ENCODE measurements at places on chromosomes 1 and 21.

DNA sequence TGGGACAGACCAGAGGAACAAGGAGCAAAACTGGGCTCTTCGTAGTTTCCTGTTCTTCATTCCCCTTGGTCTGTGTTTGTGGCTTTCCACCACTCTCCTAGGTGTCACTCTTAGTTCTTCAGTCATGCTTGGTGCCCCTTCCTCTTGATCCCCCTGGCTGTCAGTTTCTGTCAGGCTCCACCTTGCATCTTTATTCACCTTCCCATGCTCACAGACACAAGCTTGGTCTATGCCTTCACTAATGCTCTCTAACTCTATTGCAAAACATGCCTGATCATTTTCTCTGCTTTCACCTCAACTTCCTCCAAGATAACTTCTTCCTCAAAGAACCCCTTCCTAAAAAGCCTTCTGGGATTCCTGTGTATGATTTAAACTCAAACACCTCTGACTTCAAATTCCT lies 122.9 kb downstream of the GLUL start:
- DNase-seq, result no peak

DNA sequence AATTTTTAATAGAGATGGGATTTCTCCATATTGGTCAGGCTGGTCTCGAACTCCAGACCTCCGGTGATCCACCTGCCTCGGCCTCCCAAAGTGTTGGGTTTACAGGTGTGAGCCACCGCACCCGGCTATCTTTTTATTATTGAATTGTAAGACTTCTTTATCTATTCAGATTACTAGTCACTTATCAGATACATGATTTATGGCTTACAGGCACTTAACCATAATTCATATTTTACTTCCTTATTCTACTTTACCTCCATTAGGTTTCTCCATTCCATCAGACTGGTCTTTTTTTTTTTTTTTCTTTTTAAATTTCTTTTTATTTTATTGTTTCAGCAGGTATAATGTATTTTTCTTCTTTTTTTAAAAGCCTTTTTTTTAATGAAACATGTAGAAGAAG lies 4.4 kb downstream of the TMEM183A start:
- no peak for DNase-seq

DNA sequence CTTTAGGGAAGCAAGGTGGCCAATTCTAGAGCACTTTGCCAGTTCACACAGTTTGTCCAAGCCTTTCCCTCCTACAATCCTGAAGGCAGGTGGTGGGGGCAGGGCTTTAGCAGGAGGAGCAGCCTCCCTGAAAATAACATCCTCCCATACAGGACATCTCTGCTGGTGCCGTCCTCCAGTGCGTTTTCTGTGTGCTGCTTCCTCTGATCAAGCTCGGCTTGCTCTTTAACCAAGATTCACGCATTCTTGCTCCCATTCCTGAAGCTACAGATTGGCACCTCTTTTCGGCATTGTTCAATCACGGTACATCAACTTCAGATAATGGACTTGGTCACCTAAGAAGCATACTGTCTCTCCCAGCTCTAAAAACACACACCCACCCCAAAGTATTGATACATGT lies 7.5 kb upstream of the DPT start:
- DNase-seq, result no peak

GRCh38 chr1:41381692-41382479 lies 20.7 kb downstream of the FOXO6 start:
- no peak for DNase-seq

GRCh38 chr1:85321237-85321964 lies 45.0 kb upstream of the BCL10 start:
- DNase-seq, result no peak

DNA sequence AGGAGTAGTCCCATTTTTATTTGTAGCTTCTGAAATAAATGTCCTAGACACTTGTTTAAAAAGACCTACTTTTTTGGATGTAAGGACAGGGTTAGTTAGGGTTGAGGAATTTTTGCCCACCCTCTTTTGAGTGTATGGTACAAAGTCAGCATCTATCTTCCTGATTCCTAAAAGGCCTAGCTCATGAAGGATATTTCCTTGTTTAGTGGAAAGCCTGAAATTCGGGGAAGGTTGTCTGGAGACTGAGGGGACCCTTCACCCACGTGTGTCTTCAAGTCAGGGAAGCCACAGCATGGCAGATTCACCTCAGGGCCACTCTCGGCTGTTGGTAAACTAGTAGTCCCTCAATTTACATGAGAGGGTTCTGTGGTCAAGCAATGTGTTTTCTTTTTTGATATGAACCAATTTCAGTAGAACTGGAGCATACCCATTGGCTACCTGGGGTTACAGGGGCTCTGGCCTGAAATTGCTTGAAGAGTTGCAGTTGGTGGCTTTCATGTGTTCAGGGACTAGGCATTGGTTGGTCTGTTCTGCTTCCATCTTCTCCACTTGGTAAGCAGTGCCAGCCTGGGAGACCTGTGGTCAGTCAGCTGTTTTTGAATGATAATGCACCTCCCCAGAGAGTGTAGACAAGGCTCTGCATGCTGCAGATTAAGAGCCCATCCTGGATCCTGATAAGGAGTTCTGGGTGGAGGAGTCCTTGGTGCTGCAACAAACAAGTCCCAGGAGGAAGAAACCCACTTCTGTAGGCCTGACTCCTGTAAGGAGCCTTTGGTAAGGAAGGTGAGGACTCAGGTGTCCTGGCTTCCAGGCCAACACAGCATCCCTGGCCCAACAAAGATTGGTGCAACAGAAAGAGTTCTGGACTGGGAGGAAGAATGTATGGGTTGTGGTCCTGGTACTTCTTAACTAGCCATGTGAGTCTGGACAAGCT lies 6.3 kb downstream of the BTG2 start:
- no peak for DNase-seq

- no peak for DNase-seq
These were observed 805.3 kb downstream of the USP25 start for GRCh38 chr21:16535102-16535422.

DNA sequence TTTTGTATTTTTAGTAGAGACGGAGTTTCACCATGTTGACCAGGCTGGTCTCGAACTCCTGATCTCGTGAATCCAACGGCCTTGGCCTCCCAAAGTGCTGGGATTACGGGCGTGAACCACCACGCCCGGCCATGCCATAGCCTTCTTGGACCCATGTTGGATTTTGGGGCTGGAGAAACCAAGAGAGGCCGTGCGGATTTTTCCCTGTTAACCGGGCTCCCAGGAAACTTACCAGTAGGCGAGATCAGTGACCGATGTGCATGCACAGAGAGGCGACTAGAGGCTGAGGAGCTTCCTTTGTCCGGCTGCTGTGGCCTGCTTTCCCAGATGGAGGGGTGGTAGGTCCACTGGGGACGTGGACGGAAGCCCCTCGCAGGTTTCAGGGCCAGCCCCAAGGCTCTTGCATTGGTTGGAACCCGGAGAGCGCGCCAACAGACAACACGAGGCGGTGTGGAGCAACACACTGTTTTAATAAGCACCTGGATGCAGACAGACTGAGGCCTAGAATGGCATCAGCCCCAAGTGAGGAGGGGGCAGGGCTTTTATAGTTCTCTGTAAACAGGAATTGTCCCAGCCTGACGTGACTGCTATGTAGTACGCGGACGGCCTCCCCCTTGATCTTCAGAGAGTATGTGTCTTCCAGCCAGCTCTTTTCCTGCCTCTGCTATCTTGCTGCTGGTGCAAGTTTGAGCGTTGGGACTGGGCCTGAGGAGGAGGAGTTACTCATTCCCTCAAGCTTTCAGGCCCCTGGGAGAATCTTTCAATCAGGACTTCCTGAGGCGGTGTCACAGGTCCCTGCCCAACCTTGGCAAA lies at the start of gene ERVH48-1:
Gene ERVH48-1 (minus strand): TSS at position 517 of the 813 bp plus-strand sequence. CDS start 6,624 bp downstream, outside the sequence.
- DNase-seq, result no peak

GRCh38 chr1:184806296-184806721 lies 51.7 kb upstream of the EDEM3 start:
- DNase-seq, result no peak

GRCh38 chr1:63248216-63248615 lies 74.2 kb upstream of the FOXD3 start:
- DNase-seq, result no peak

GRCh38 chr1:234331507-234331906 lies 41.7 kb upstream of the COA6 start:
- DNase-seq, result no peak

DNA sequence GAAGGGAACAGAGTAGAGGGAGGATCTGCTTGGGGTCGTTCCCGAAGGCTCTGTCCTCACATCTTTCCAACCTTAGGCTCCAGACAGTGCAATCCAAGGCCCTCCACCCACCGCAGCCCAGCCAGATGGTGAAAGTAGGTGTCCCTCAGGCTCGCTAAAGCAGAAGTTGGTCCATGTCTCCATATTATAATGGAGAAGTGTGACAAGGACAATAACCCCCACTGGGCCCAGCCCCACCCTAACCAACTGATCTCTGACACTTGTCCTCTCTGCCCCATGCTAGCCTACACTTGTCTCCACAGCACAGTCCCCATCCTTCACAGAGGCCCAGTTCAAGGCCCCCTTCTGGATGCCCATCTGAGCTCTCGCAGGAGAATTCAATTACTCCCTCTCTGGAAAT lies 48.7 kb downstream of the DMAP1 start:
- DNase-seq, result no peak

DNA sequence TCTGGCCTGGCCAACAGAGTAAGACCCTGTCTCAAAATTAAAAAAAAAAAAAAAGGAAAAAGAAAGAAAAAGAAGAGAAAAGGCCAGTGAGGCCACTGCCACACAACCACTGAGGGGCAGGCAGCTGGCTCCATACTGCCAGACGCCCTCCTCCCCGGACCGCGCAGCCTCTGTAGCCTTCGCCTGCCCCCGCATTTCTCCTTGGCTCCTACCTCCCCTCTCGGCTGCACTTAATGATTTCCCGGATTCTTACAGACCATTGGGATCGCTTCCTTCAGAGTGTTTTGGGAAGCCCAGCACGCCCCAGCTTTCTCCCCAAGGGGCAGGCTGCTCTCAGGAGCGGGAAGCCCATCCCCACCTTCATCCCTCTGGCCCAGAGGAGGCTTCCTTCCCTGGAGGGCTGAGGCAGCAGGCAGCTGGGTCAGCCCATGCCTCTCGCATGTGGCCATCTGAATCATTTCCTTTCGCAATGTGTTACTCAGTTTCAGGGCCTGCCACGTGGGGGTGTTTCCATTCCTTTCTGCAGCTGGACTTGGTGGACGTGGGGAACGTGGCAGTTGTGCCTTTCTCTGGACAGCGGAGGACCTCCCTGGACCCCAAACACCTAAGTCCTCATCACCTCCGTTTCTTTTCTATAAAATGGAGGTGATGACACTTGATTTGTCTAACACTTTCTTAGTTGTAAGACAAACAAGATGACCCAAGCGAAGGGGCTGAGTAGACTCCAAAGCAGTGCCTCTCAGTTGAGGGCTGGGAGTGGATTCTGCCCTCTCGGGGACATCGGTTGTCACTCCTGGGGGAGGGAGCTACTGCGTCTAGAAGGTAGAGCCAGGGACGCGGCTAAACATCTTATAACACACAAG lies 2.3 kb downstream of the SLC2A5 start:
- DNase-seq, result no peak

GRCh38 chr1:177190308-177190970 lies 19.7 kb downstream of the BRINP2 start:
- DNase-seq, result no peak

GRCh38 chr1:229363723-229364122 lies 20.9 kb upstream of the CCSAP start:
- no peak for DNase-seq

DNA sequence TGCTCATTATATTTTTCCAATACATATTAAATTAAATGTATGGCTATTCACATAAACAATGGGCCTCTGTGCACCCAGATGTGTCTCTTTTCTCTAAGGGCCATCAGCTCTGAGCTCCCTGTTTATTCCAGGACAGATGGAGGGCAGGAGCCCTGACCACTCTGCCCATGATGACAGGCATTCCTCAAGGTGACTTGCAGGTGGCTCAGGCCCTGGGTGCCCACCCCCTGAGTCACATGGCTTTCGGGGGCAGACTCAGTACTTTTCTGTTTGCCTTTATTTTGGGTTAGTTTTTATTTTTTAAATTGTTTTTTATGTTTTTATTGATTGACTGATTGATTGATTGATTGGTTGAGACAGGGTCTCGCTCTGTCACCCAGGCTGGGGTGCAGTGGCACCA lies 6.4 kb upstream of the LRP8 start:
- DNase-seq, result no peak

DNA sequence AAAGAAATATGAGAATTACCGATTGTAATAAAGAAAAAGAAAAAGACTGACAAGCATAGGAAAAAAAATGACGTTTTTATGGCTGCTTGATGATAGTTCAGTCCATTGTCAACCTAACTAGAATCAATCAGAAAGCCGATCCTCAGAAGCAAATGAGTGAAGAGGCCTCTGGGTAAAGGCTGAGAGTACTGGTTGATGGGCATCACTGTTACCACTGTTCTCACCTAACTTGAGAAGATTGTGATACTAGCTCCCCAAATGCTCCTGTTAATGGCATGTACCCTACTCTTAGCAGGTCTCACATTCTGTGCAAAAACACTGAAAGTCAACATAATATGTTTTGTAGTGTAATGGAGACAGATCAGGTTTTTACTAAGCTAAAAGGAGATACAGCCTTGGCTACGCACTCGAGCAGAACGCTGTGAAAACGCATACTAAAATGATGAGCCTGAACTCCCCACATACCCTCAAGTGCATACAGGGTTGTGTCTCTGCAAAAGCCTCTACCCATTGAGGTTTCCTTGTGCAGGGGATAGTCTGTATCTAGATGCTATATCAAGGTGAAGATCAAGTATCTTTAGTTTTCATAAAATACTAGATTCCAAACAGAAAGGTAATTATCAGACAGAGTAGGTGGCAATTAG lies 554.6 kb downstream of the SMYD3 start:
- DNase-seq, result no peak

GRCh38 chr1:234725177-234726132 lies 115.5 kb upstream of the IRF2BP2 start:
- peak; percentile 33 for DNase-seq

GRCh38 chr21:45945868-45946210 lies 35.7 kb upstream of the COL6A1 start:
- DNase-seq, result no peak

GRCh38 chr1:94772230-94772641 lies 47.9 kb upstream of the SLC44A3 start:
- DNase-seq, result no peak

DNA sequence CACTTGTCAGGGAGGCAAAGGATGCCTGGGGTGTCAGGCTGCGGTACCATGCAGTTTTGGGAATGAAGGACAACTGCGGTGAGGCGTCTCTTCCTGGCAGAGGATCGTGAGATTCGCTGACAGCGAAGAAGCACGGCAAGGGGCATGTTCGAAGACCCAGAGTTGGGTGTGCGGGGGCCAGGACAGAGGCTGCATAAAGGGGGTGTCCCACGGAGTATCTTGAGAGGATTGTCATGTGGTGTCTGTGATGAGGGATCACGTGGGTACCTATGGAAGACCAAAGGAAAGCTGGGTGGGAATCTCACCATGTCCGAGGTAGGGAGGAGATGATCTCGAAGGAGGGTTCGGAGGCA lies 372 bp downstream of the SLC25A44 start:
- no peak for DNase-seq

- no peak for DNase-seq
These were observed 10.2 kb upstream of the GNL2 start for GRCh38 chr1:37605806-37606474.

Data from stimulated activated CD8-positive, alpha-beta memory T cell treated with anti-CD3 and anti-CD28 coated beads, Interleukin-15, amount 100 ng/mL, for 1 hour (primary cell).